ENCODE measurements at places on chromosomes 4 and X. TPM values are rescaled to one million over a fixed set of nuclear protein-coding genes. Genes with fewer than 3 reads are reported as not detected.

Gene ERVMER34-1
- total RNA-seq, result 2.8 TPM

Gene USP17L27
- not detected for total RNA-seq

DNA sequence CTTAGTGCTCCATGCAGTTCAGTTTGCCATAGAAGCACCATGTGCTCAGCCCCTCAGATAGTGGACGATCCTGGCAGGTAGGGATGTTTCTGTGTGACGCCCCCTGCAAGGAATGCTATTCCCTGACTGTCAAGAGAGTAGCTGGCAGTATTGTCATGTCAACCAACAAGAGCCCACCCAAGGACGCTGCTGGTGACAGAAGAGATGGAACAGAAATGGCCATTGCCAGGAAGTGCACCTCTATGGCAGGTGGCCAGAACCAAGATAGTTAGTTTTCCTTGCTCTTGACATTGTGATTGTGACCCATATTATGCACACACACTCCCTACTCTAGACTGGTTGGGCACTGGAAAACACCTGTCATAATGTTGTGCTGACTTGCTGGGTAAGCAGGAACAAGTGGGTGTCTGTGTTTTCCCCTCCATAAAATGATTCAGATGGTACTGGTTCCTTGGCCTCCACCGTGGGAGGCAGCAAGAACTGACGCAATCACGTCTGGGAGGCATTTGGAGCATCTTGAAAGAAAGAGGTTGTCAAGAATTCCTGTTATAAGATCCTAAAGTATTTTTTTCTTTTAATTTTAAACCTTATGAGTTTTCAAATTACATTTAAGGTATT is 507.9 kb downstream of the MID1IP1 start:
- H3K27ac ChIP-seq, result peak overlapping the region; percentile 15
- no peaks in the 10 kb centered on the region for H3K4me1 ChIP-seq
- peak; percentile 56 for DNase-seq
- no peaks in the 10 kb centered on the region for H3K27me3 ChIP-seq

Gene NHS
- 11.2 TPM for total RNA-seq

Data from breast epithelium (tissue), 4 donors.